ENCODE measurements at places on chromosomes 7 and 10. TPM values are rescaled to one million over a fixed set of nuclear protein-coding genes. Genes with fewer than 3 reads are reported as not detected.

- no peaks in the 10 kb centered on the region for H3K36me3 ChIP-seq
- peak; percentile 30 for DNase-seq
- H3K4me1 ChIP-seq, result peaks cover 6% of the 10 kb centered on the region
- no peak overlapping the region for H3K4me3 ChIP-seq
- H3K27ac ChIP-seq, result no peak overlapping the region
- H3K27me3 ChIP-seq, result peaks cover 5% of the 10 kb centered on the region
Measured at GRCh38 chr7:30164567-30164966, 29.8 kb downstream of the MTURN start.

DNA sequence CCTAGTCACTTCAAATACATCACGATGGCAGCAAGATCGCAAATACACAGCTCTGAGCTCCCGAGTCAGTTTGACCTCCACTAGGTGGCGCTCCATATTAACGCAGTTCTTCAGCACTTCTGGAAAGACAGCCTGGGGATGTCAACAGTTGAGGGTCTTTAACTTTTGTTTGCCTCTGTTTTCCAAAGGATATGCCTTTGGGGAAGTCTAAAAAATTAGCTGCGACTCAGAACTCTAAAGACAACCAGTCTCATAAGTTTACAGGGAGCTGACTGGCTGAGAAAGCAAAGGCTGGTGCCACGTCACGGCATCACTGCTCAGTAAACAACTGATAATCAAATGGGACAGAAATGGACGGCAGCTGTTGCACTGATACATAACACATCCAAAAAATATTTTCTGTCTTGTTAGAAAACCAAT is 458.8 kb downstream of the SORCS1 start:
- no peaks in the 10 kb centered on the region for H3K36me3 ChIP-seq
- no peaks in the 10 kb centered on the region for H3K4me1 ChIP-seq
- H3K27me3 ChIP-seq, result peaks cover 6% of the 10 kb centered on the region
- DNase-seq, result peak; percentile 36

GHRHR gene
- not detected for total RNA-seq

NFE2L3 gene
- 78.5 TPM for total RNA-seq

DNA sequence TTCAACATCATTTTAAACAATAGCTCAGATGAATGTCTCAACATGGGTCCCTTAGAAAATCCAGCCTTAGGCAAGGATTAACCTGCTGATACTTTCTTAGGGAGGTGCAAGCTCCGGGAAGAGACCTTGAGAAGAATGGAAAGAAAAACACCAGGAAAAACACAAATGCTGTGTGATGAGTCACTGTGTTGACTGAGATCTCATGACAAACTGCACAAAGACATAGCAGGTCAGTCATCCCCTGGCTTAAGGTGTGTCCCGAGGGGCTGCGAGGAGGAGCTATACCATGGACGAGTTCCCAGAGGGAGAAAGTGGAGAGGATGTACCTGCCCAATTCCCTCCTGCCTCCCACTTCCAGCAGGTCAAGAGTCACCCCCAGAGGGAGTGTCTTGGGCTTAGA is 98.0 kb downstream of the TEX36 start:
- no peak for DNase-seq
- peaks cover 10% of the 10 kb centered on the region for H3K27me3 ChIP-seq
- no peak overlapping the region for H3K27ac ChIP-seq
- H3K4me1 ChIP-seq, result no peaks in the 10 kb centered on the region
- no peaks in the 10 kb centered on the region for H3K36me3 ChIP-seq

GRCh38 chr10:89975771-89976170 is 274.4 kb downstream of the KIF20B start:
- no peaks in the 10 kb centered on the region for H3K4me1 ChIP-seq
- no peaks in the 10 kb centered on the region for H3K27me3 ChIP-seq
- no peak overlapping the region for H3K27ac ChIP-seq
- DNase-seq, result no peak
- no peak overlapping the region for H3K4me3 ChIP-seq
- no peaks in the 10 kb centered on the region for H3K36me3 ChIP-seq

- no peaks in the 10 kb centered on the region for H3K4me1 ChIP-seq
- H3K4me3 ChIP-seq, result no peak overlapping the region
- DNase-seq, result no peak
- H3K27me3 ChIP-seq, result no peaks in the 10 kb centered on the region
- no peak overlapping the region for H3K27ac ChIP-seq
Measured at GRCh38 chr7:64528770-64529169, 34.1 kb downstream of the ZNF680 start.

DNA sequence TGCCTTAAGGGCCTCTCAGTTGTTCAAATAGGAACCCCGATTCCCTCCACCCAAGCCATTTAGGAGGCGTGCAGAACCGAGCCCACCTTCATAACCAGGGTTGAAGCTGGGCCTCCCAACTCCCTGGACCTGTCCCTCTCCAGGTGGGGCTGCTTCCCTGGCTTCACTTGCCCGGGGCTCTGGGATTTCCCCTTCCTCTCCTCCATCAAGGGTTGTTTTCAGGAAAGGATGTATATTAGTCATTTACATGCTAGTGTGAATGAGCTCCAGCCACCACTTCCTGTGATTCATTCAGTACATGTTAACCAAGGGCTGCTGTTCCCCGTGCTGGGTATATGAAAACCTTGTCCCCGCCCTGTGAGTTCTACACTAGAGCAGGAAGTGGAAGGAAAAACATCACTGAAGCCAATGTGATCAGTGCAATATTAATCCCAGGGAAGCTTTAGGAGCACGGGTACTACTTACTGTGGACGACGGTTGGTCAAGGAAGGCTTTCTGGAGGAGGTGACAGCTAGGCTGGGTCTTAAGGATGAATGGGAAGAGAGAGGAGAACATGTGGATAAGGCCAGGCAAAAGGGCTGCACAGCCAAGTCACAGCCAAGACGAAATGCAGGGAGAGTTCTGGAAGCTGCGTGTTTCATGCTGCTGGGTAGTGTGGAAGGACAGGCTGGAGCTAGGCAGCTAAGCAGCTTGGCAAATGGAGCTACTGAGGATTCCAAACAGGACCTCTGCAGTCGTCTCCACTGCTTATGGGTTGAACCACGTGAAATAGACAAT is 150.1 kb upstream of the SHH start:
- H3K27ac ChIP-seq, result peak overlapping the region; percentile 70
- H3K36me3 ChIP-seq, result no peaks in the 10 kb centered on the region
- no peaks in the 10 kb centered on the region for H3K27me3 ChIP-seq
- no peak for DNase-seq

DNA sequence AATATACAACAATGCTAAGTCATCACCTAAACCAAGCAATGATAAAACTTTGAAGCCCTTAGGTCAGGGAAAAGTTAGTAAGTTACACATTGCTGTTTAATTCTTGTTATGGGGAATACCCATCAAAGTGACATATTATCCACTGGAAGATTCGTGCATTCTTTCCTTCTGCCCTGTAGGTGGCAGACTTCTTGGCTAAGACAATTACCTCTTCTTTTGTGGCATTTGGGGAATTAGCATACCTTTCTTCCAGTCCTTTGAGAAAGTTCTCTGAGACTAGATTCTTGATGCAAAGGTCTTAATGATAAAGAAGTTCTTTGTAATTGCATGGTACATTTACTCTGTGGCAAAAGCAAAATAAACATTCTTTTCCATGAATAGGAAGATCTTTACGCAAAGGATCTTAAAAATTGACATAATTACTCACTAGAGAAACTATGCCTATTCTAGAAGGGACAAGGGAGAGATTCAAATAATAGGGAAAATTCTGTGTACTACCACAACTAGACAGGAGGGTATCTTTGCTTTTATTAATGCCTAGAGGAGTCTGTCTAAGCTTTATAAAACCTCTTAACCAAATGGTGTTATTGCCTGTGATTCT is 395.9 kb downstream of the GRM8 start:
- H3K4me1 ChIP-seq, result no peaks in the 10 kb centered on the region
- H3K27ac ChIP-seq, result no peak overlapping the region
- H3K36me3 ChIP-seq, result no peaks in the 10 kb centered on the region

LRRTM3 gene
- total RNA-seq, result 0.10 TPM

GRCh38 chr10:99598781-99599509 is 21.3 kb downstream of the SLC25A28 start:
- H3K27ac ChIP-seq, result no peak overlapping the region
- no peaks in the 10 kb centered on the region for H3K4me1 ChIP-seq
- no peak for DNase-seq
- H3K4me3 ChIP-seq, result no peak overlapping the region

DNA sequence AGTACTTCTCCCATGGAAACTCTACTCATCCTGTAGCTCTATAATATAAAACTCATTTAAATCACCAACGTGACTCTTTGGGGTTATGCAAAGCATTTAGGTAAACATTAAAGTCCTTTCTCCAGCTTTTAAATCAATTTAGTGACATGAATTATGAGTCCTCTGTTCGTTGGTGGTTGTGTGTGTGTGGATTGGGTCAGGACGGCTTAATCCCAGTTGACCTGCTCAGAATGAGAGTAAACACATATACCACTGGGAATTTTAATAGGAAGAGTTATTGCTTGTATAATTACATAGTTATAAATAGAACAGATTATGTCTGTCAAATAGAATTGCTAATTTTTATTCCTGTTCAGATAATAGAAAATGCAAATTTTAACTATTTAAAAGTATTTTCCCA is 30.7 kb upstream of the ADCY1 start:
- H3K4me1 ChIP-seq, result no peaks in the 10 kb centered on the region
- no peak overlapping the region for H3K27ac ChIP-seq

DNA sequence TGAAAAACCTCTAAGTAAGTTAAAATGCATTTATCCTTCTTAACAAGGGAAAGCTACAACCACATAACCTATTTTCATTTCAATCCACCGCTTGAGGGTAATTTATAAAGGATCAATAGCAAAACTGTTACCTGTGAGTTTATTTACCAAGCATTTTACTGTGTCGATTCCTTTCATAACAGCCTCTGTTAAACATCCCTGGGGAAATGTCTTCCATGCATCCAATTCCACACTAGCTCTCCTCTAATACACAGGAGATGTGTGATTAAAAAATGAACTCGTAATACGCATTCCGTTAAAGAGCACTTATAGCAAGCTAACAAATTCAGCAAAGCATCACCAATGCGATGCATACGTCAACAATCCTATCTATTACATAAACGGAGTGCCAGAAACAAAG is 185.7 kb downstream of the SFMBT2 start:
- no peaks in the 10 kb centered on the region for H3K4me1 ChIP-seq
- DNase-seq, result no peak
- H3K27me3 ChIP-seq, result no peaks in the 10 kb centered on the region

GRCh38 chr7:35313575-35313974 is 59.7 kb upstream of the TBX20 start:
- no peak overlapping the region for H3K27ac ChIP-seq
- H3K4me3 ChIP-seq, result no peak overlapping the region
- H3K27me3 ChIP-seq, result no peaks in the 10 kb centered on the region

GRCh38 chr7:33137103-33137502 is 7.7 kb downstream of the BBS9 start:
- no peaks in the 10 kb centered on the region for H3K36me3 ChIP-seq

GRCh38 chr10:89414879-89415821 is 782 bp downstream of the IFIT5 start:
- no peak for DNase-seq
- no peaks in the 10 kb centered on the region for H3K27me3 ChIP-seq
- H3K27ac ChIP-seq, result peak overlapping the region; percentile 87
- H3K4me3 ChIP-seq, result peak overlapping the region; percentile 66
- no peaks in the 10 kb centered on the region for H3K36me3 ChIP-seq
- H3K4me1 ChIP-seq, result peaks cover 14% of the 10 kb centered on the region

DNA sequence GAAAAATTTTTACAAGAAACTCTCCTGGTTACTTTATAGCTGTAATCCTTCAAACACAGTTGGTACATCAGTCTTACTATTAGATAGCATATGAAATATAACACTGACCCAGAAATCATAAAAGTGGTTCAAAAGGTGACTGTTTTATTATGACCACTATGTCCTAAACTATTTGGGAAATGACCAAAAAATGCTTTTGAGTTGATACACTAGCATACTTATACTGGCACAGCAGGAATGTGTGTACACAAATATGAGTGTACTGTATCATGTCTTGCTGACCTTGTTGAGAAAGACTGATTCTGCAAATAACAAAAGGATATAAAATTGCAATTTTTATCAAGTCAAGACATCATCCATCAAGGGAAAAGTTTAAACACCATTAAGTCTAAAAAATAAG is 24.3 kb downstream of the CSTF2T start:
- no peak for DNase-seq
- no peak overlapping the region for H3K27ac ChIP-seq
- no peaks in the 10 kb centered on the region for H3K4me1 ChIP-seq
- no peak overlapping the region for H3K4me3 ChIP-seq
- H3K27me3 ChIP-seq, result 0 out of 2 replicates have a peak, but pooled peaks cover 2% of the 10 kb centered on the region

- H3K4me1 ChIP-seq, result no peaks in the 10 kb centered on the region
- no peaks in the 10 kb centered on the region for H3K36me3 ChIP-seq
- peak within 1 kb of the TSS; percentile 46 for H3K4me3 ChIP-seq
- no peak for DNase-seq
- H3K27ac ChIP-seq, result no peak within 1 kb of the TSS
- H3K27me3 ChIP-seq, result peaks cover 3% of the 10 kb centered on the region
Measured at GRCh38 chr7:6614953-6615722, at the start of gene ZNF853. ZNF853 (plus strand) TSS chr7:6615610; CDS start chr7:6616175, 565 bp downstream.

LIPJ gene
- total RNA-seq, result not detected

DNA sequence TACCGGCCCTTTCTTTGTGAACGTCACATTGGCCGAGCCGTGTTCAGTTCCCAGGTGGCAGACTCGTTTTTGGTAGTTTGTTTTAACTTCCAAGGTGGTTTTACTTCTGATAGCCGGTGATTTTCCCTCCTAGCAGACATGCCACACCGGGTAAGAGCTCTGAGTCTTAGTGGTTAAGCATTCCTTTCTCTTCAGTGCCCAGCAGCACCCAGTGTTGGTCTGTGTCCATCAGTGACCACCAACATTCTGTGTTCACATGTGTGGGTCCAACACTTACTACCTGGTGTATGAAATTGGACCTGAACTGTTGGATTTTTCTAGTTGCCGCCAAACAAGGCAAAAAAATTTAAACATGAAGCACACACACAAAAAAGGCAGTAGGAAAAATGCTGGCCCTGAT is 9.9 kb upstream of the CSGALNACT2 start:
- H3K36me3 ChIP-seq, result no peaks in the 10 kb centered on the region
- H3K4me1 ChIP-seq, result no peaks in the 10 kb centered on the region
- H3K27me3 ChIP-seq, result no peaks in the 10 kb centered on the region
- DNase-seq, result no peak
- H3K27ac ChIP-seq, result no peak overlapping the region

DNA sequence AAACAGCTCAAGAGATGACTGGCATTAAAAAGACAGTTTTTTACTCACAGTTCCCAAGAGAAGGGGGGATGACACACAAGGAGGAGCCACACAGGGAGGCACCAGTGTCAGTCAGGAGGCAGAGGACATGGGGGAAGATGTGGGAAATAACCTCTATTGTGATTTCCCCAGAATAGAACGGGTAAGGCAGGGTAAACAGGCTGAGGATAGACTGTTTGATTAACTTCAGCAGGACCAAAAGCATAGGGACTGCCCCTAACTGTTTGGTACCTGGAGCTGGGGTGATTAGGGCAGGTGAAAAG is 60.7 kb downstream of the RAPGEF5 start:
- no peaks in the 10 kb centered on the region for H3K4me1 ChIP-seq
- no peak overlapping the region for H3K4me3 ChIP-seq
- no peaks in the 10 kb centered on the region for H3K27me3 ChIP-seq
- no peak for DNase-seq
- H3K36me3 ChIP-seq, result no peaks in the 10 kb centered on the region

GPER1 gene
- 2.9 TPM for total RNA-seq

- H3K27me3 ChIP-seq, result no peaks in the 10 kb centered on the region
- H3K36me3 ChIP-seq, result peaks cover 4% of the 10 kb centered on the region
- peaks cover 5% of the 10 kb centered on the region for H3K4me1 ChIP-seq
- H3K27ac ChIP-seq, result no peak overlapping the region
- H3K4me3 ChIP-seq, result no peak overlapping the region
Measured at GRCh38 chr7:121385056-121385799, 10.9 kb downstream of the FAM3C start.
